ENCODE measurements at places on chromosomes 1 and 21.

GRCh38 chr1:11067716-11068599, 8.1 kb upstream of the SRM start:
- no peak for DNase-seq

GRCh38 chr1:119321666-119322419, 46.7 kb upstream of the HAO2 start:
- no peak for DNase-seq

DNA sequence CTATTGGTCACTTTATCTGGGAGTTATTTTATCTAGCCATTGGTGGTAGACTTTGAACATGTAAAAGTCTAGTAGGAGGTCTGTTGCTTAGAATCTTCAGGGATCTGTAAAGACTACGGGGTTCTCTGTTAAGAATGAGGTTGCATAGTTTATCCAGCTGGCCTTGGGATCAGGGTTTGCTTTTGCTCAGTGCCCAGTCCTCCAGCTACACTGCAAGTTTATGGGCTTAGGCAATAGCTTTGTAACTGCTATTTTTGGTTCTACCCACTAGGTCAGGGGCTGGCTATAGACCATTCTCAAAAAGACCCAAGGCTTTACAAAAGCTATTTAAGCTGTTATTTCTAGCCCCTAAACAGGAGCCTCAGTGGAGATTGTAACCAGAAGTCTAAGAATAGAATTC, 9.8 kb downstream of the SH3GLB1 start:
- DNase-seq = peak; percentile 12

DNA sequence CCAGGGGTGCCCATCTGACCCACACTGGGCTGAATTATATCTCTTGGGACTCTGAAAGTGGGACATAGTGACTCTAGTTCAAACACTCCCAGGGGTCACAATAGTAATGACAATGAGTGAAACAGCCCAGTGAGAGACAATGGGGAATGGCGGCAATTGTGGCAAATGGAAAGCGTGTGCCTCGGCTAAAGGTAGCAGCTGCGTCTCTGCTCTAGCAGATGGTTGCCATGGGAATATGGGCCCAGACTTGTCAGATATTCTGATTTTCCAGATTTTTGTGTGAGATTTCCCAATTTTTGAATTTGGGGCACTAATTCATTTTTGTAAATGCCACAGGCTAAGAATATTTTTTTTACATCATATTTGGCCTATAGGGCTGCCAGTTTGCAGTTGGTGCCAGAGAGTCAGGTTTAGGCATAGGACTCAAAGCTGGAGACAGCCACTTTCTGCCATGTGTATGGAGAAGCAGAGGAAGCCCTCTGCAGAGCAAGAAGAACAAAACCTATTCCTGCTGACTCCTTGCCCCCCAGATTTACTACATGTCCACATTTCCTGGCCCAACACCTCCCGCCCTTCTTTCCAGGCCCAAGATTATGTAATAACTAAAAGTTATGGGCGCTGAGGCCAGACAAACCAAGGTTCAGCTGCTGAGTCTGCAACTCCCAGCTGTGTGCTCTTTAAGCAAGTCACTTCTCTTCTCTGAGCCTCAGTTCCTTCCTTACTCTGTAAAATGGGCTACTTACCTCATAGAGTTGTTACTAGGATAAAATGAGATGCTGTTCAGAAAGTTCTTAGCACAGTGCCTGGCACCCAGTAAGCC, 21.6 kb upstream of the PTP4A2 start:
- DNase-seq = no peak

DNA sequence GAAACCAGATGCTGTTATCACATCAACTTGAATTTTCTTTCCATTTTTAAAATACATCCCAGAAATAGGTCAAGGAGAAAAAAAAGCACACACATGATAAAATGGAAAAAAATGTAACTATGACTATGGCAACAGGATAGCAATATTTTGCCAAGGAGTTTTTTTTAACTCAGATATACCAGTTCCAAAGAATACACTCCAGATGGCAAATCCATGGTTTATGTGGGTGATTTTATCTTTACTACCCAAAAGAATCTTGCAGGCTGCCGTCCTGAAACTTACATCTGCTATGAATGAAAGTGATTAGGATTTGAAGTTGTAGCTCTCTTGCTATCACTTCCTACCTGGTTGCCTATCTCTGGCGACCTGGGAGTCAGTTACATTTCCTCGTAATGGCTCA, 91.0 kb upstream of the PLPPR4 start:
- no peak for DNase-seq

GRCh38 chr1:64525116-64525686, 55.3 kb downstream of the CACHD1 start:
- no peak for DNase-seq

DNA sequence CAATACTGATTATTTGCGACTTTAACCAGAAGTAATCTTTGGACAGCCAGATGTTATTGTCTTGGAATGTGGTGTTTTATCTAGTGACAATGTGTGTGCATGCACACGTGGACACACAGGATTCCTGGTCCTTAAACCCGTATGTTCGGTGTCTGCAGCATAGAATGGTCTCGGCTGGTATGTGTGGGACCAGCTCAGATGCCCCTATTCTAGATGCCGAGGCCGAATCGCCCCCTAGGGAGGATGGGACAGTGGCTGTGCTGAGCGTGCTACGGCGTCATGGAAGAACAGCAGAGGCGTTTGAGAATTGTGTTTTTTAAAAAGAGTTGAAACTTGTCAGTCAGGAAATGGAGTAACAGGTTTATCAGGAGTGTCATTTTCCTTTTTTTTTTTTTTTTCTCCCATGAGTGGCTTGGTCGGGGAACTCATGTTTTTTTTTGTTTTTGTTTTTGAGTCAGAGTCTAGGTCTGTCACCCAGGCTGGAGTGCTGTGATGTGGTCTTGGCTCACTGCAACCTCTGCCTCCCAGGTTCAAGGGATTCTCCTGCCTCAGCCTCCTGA, 30.1 kb downstream of the SKI start:
- DNase-seq = no peak

GRCh38 chr1:212367474-212368072, 47.1 kb downstream of the PACC1 start:
- no peak for DNase-seq

DNA sequence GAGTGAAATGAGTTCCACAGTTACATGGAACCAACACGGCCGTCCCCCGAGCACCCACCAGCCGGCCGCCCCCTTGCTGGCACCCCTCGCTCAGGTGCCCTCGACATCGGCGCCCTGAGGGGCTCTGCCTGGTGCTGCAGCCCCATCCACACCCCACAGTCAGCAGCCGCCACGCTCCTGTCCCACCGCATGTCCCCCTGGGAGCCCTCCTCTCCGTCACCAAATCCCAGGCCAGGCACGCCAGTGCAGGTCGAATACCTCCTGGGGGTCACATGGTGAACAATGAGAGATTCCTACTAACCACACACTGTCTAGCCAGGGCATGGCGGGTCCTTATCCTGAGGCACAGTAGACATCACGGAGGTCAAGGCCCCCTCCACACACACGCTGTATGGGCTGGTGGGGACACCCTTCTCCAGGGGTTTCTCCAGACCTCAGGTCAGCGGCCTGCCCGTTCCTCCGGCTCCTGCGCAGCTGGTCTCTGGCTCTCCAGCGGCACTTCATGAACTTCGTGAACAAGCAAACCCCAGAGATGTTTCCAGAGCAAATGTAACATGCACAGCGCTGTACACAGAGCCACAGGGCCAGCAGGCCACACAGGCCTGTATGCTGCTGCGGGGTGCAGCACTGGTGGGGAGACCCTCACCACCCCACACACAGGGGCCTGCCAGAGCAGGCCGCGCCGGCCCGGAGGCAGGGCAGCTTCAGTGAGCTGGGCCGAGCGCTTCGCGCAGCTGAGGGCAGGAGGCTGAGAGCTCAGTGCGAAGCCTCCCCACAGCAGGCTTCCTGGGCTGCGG, 21.8 kb downstream of the POFUT2 start:
- DNase-seq = no peak

DNA sequence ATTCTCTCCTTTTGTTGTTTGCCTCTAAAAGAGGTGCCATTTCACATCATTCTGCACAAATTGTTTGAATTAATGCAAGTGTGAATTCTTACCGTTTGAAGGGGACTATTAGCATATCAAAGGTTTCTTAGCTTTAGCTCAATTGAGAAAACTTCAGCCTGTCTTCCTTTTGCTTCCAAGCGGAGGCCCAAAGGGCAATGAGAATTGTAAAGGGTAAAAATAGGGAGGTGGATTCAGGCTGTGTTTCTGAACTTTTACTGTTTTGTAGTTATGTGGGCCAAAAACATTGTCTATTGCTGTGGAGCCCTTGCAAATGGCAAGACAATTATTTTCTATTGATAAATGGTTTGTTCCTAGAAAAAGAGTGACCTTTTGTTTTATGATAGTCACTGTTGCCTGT, 3.6 kb downstream of the ADGRL2 start:
- DNase-seq = no peak

- DNase-seq = no peak
These were observed at the start of gene A3GALT2 for GRCh38 chr1:33320619-33321165. A3GALT2 (minus strand) TSS chr1:33321098; CDS start chr1:33321098, 0 bp downstream.

GRCh38 chr1:28518745-28519341, 13.0 kb downstream of the RCC1 start:
- peak; percentile 65 for DNase-seq

GRCh38 chr1:62484824-62485468, 48.1 kb downstream of the USP1 start:
- DNase-seq = no peak

GRCh38 chr1:111729271-111729921, 9.8 kb downstream of the INKA2 start:
- DNase-seq = no peak

- no peak for DNase-seq
These were observed 157.9 kb upstream of the BACE2 start for GRCh38 chr21:41010101-41010435.

- DNase-seq = no peak
These were observed 60.8 kb upstream of the F3 start for GRCh38 chr1:94602316-94602715.

DNA sequence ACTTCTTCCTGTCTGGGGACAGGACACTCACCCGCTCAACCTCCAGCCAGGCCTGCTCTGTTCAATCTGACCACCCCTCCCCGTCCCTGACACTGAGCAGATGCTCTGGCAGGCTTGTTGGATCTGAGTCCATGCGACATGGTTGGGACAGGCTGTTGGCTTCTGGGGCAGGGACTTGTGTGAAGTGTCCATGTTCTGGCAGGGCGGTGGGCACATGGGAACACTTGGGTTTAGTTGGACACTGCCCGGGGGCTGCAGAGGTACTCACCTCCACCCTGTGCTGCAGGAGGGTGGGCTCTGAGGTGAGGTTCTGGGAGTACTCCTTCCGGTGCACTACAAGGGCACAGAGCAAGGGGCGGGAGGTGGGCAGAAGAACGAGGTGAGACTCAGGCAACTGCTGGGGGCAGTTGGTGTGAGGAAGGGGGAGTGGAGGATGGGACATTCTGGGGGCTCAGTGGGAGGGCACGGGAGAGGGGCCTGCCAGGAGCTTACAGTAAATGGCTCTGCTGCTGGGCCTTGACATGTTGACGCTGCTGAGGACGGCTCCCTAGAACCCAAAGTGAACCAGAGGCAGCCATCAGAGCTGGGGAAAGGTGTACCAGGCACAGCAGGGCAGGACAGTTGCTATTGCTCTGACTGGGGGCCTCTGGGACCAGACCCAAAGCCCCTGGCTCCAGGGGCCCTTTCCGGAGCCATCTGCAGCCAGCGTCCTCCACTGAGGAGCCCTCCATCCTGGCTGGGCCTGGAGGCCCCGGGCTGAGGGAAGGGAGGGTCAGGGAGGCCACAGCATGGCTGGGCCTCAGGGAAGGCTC, 2.3 kb downstream of the EPS8L3 start:
- DNase-seq = no peak

DNA sequence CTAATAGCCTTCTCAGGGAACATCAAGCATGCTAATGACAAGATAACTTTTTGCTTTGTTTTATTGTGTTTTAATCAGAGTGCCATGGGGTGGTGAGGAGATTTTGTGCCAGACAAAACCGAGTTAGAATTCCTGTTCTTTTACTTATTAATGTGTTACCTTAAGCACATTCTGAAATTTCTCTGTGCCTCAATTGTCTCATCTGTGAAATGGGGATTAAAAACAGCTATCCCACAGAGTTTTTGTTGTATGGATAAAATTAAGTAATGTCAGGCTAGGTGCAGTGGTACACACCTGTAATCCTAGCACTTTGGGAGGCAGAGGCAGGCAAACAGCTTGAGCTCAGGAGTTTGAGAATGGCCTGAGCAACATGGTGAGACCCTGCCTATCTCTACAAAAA, 138.0 kb downstream of the PROX1 start:
- DNase-seq = no peak

- DNase-seq = no peak
These were observed 51.3 kb upstream of the LRRN2 start for GRCh38 chr1:204736836-204737235.

DNA sequence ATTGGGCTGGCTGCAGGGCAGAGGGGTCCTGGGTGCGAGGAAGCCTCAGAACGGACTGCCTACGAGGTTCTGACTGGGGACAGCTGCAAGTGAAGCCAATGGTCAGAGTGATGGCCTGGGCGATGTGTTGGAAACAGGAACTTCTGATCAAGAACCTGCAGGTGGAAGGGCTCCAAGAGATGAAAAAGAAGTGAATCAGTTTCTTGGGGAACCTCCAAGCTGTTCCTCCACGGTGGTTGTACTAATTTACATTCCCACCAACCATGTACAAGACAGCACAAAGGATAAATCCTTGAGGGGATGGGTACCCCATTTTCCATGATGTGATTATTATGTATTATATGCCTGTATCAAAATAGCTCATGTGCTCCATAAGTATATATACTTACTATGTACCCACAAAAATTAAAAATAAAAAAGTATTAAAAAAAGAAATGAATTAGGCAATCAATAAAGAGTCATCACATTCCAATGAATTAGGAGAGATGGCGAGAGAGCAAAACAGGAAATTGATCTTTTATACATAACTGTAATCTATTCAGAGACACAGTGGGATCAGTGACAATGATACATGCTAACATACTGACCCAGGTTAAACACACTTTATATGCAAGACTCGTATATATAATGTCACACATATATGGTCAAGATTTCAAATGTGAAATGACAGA, 58.1 kb downstream of the PTPN14 start:
- DNase-seq = no peak

DNA sequence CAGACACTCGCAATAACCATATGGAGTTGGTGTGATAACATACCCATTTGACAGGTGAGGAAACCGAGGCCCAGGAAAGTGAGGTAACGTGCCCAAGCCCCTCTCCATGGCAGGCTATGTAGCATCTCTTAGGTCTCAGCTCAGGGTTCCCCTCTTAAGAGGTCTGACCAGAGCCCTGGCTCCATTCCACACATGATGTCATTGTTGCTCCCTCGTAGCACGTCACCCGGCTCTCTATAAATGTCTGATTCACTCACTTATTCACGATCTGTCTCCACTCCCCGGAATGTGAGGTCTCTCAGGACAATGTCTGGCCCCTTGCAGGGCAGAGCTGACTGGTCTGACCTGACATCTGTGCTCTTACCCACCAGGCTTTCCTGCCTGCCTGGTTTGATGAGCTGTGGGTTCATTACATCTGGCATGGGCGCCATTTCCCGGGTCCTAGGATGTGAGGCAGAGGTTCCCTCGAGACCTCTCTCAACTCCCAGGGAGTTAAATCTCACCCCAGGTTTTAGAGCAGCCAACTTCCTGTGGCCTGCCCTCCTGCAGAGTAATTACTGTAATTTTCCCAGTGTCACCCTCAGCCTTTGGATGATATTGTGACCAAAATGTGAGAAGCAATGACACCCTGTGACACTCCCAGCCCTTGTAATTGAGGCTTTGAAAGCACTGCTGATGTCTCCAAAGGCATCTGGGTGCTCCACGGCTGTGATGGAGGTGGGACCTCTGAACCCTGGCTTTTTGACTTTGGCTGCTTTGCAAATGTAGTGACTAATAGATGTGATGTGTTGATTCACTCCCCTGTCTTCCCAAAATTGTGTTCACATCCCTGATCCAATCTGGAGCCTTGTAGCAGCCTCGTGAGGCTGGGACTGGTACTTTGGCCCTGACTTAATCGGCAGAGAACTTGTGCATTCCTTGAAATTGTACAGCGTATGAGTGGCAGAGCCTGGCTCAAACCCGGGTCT, 10.6 kb downstream of the ACTL8 start:
- DNase-seq = no peak
